GM04504 (cell line): ENCODE measurements at places on chromosomes 3 and 15.

- DNase-seq, result no peak
Measured at GRCh38 chr3:23726811-23727548, 78.8 kb upstream of the UBE2E1 start.

- no peak for DNase-seq
Measured at GRCh38 chr15:69979783-69980182, 117.9 kb downstream of the TLE3 start.

DNA sequence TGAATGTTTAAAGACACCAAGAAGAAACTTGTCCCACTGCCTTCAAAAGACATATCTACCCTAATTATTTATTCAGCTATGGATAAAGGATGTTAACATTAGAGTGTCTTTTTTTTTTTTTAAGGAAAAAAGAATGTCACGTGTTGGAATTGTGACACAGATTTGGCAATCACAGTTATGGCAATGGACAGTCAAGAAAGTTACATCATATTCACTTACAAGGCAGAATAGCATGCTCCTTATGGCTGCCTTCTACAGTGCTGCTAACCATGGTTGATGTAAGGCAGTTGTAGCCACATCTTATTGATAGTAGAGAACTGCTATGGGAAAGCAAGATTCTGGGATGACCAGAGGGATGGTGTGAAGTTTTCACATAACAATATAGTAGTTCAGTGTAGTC is 128.8 kb upstream of the ZBTB20 start:
- DNase-seq, result peak; percentile 29

- peak; percentile 85 for DNase-seq
Measured at GRCh38 chr15:58551764-58552504, 120.1 kb downstream of the LIPC start.

DNA sequence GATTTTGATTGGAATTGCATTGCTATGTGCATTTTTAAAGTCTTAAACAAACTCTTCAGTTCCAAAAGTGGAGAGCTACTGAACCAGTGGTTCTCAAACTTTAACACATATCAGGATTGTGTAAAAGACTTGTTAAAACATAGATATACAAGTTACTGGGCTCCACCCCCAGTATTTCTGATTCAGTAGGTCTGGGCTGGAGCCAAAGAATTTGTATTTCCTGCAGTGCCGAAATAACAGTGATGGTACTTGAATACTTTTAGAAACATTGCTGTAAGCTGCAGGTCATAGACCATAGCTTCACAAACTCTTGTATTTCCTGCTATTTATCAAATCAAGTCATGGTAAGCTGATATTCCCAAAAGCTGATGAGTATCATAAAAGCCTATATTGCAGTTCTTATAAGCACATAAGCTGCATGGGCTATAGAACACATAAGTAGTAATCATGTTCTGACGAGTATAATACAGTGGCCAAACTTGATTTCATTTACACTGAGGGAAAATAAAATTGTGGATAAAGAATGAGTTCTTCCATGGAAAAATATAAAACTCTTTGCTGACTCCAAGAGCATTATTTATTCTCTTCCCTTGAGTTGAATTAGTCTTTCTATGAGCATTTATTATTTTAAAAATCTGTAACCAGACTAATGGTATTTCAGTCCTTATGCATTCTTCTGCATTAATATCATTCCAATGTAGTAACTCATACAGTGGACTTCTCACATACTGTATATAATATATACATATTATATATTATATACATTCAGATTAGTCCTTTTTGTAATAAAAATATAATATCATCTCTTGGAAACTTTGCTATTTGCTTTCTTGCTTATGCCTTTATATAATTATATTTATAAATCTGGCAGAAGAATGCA is 550.5 kb upstream of the AGTR1 start:
- DNase-seq, result peak; percentile 27

GRCh38 chr3:122025296-122025695 is 3.2 kb upstream of the ILDR1 start:
- DNase-seq, result no peak

DNA sequence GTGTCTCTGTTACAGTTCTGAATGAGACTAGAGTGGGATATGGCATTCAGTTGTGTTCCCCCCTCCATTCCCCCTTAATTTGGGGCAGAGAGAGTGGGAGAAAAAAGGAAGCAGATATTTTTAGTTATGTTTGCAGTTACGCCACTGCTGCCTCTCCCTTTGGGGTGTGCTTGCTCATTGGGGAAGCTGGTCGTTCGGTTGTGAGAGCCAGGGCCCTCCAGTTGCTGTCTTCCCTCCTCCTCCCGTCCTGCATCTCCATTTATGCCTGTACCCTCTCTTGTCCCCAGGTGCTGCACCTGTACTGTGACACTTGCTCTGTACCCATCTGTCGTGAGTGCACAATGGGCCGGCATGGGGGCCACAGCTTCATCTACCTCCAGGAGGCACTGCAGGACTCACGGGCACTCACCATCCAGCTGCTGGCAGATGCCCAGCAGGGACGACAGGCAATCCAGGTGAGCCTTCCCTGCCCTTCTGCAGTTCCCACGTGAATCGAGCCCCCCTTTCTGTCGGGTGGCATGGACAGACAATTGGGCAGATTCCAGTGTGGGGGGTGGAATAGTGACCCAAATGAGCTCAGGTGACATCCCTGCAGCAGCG is 55.8 kb downstream of the TRIM71 start:
- DNase-seq, result no peak

GRCh38 chr15:88800026-88800425 is 3.2 kb upstream of the ACAN start:
- peak; percentile 17 for DNase-seq

GRCh38 chr15:59186501-59186900 is 20.1 kb upstream of the LDHAL6B start:
- no peak for DNase-seq

DNA sequence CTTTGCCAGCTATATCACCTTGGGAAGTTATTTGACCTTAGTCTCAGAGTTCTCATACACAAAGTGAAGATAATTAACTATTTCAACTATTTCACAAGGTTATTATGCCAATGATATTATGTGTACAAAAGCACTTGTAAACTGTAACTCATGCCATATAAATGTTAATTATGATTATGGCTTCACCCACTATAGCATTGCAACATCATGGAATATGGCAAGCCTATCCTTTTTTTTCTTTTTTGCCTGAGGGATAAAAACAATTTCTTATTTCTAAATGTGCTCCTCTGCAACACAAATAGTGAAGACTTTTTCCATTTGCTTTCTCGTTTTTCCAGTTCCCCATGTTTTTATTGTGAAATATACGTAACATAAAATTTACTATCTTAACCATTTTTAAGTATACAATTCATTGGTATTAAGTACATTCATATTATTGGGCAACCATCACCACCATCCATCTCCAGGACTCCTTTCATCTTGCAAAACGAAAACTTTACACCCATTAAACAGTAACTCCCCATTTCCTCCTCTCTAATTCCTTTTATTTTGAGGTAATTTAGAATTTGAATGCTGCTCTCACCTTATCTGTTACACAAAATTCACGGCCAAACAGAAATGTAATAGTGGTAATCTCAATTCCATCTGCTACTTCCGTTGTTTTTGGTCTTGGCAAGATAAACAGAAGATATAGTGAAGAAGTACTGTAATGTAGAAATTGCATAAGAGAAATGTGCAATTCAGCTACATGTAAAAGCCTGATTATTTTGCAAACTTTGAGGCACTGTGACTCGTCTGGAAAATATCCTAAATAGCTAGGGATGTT is 46.3 kb downstream of the NANOGP8 start:
- DNase-seq, result peak; percentile 34

- DNase-seq, result no peak
Measured at GRCh38 chr3:17846466-17846865, 104.0 kb upstream of the TBC1D5 start.

GRCh38 chr3:10695595-10696285 is 120.3 kb upstream of the SLC6A11 start:
- no peak for DNase-seq

DNA sequence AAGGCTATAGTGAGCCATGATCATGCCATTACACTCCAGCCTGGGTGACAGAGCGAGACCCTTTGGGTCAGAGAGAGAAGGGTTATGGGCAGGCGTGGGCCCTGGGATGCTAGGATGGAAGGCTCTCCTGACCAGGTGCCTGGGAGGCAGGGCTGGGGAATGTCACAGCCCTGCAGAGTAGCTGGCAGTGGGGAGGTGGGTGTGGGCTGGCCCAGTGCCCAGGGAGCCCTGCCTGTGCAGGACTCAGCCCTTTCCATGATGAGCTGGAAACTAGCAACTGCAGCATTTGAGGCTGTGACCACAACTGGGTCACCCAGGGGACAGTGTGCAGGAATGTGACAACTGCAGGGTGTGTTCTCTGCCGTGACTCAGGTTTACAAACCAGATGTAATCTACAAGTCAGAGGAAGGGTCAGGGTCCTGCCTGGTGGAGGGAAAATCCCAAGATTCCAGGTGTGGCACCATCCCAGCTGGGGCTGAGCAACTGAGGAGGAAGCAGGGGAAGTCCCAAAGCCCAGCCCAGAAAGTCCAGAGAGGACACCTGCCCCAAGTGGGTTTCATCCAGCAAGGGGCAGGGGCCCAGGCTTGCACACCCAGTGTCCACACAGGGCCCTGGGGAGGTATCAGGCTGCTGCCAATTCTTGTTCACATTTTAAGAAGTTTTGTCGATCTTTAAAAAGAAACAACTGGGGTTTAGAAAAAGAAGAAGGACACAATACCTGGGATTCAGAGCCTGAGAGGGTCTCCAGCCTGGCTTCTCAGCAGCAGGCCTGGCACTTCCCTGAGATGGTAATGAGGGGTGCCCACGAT is 45.5 kb downstream of the SLC28A1 start:
- no peak for DNase-seq

DNA sequence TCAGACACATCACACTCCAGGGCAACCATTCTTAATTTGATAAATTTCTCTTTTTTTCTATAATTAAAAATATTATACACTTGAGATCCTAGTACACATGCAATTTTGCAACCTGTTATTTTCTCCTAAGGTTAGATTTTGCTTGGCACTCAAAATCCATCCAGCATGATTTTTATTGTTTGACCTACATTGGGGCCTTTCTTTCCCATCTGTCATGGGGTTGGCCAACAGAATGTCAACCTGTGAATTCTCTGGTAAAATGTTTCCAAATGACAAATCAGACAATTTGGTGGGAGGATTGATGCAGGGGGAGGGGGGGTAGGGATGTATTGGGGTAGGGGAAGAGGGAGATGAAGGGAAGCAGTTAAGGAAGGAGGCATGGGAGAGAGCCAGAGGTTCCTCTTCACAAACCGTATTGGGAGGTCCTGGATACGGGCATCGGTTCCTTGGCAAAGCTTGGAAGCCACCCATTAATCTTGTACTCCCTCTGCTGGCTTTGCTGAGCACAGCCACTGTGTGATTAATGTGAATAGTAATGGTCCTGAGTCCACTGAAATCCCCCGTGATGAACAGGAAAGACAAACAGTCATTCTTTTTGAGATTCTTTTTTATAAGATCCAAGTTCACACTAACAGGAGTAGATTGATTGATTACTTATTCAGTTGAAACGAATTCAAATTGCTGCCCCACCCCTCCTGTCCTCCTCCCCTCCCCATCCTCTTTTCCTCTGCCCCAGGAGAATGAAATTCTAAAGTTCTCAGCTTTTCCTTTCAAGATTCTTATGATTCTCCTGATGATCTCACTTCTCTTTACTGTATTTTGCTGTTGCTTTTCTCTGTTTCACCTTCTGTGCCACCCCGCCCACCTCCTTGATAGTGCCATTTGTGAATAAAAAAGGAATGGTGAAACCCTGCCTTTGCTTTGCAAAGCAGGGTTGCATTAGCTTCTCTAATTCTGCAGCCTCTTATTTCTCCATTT is 82.2 kb upstream of the SLC25A26 start:
- no peak for DNase-seq

GRCh38 chr15:32669896-32670611 is 28.5 kb downstream of the SCG5 start:
- DNase-seq, result peak; percentile 89

GRCh38 chr3:134710313-134710680 is 59.5 kb upstream of the KY start:
- DNase-seq, result no peak

- DNase-seq, result no peak
Measured at GRCh38 chr15:74913041-74913440, 6.4 kb upstream of the FAM219B start.

DNA sequence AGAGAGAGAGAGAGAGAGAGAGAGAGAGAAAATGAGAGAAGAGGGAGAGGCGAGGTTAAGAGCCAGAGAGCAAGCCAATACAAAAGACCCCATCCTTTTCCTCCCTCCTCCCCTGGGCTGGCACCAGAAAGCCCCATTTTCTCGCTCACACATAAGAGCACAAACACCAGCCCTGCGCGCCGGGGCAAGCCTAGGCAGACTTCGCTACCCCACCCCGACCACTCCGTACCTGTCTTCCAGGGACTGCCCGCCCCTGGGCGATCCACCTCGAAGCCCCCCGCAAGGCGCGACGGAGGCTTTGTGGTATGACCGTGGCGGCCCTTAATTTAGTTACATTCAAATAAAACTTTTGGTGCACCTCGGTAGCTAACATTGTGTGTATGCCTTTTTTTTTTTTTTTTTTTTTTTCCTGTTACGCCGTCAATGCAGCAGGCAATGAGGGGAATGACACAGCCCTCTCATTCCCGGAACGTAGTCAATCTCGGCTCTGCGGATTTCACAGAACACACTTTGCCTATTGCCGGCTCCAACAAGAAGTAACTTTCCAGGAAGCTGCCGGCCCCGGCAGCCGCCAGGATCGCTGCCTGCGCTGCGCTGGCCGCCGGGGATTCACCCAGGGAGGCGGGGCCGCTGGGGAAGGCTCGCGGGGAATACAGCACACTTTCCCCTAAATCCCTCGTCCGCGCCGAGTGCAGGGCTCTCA is 7.7 kb downstream of the BCL6 start:
- no peak for DNase-seq
